Hematopoietic multipotent progenitor cell treated with erythropoietin and hydrocortisone succinate and interleukin-3 and kit ligand, for 6 days (in vitro differentiated cells): ENCODE measurements at places on chromosomes 1 and 21.

- DNase-seq, result no peak
These were observed 17.2 kb upstream of the FOXO6 start for GRCh38 chr1:41343790-41344699.

DNA sequence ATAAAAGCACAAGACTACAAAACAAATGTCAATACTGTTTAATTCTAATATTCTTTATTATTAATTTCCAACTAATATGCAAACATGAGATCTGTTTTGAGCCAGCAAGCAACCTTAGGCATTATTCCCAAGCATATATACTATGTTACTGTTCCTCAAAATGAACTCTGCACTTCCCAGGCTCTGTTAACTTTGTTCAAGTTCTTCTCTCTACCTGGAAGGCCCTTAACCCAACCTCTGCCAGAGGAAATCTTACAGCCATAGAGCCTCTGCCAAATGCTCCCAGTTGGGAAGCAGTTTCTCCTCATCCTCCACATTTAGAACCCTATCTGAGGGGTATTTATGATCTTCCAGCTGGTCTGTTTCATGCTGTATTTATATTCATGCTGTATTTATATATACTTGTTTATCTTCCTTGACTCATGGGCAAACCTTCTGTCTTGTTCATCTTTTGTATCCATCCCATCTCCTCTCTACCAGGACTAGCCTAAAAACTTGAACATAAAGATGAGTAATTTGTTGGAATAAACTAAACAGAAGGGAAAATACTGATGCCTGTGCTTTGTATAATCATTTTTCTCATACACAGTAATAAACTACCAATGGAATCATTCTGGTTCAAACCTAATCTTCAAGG lies 5.3 kb downstream of the IVNS1ABP start:
- no peak for DNase-seq

DNA sequence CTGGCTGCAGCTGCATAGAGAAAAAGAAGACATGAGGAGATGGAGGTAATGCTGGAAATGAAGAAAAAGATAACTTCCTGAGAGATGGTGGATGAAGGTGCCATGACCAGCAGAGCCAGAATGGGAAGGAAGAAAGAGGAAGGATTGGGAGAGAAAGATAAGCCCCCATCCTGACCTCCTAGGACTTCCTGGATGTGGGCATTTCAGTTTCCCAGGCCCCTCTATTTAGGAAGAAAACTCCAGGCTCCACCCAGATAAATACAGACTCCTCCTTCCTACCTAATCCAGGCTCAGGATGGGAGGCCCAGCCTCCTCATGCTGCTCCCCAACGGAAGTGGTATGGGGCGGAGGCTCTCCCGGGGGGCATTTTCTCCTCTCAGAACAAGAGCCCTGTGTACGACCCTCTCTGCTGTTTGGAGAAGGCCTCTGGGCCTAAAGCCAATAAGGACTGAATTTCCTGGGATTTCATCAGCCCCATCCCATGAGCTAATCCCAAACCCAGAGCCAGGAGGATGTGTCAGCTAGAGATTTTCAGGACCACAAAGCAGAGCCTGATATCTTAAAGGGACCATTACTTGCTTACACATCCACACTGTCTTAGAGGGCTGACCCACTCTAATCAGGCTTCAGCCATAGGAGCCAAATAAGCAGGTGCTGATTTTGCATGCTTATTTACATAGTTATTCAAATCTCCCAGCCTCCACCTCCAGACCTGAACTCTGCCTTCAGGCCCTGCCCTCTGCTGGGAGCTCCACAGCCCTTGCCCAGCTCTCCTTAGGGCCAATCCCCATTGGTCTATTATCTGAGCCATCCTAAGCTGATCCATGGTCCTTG lies 5.1 kb upstream of the ARHGEF2 start:
- peak; percentile 68 for DNase-seq

DNA sequence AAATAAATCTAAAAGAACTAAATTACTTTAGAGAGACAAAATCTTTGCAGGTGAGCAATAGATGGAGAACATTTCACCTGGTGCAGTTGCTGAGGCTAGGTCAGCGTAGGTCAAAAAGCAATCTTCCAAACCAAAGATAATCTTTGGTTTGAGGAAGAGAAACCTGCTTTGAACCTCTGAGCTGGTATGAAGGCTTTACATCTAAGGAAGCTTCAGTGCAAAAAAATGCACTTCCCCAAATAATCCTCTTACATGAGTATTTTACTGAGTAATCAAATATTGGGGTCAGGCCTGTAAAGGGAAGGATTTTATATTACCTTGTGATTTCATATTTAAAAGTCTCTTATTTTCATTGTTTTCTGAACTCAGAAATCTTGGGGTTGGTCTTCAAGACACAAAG lies 223.6 kb downstream of the SRGAP2C start:
- no peak for DNase-seq

- no peak for DNase-seq
These were observed 24.2 kb downstream of the PCAT6 start for GRCh38 chr1:202834771-202835547.

- DNase-seq, result peak; percentile 31
These were observed 126.2 kb upstream of the ETS2 start for GRCh38 chr21:38679534-38679933.

- DNase-seq, result no peak
These were observed 79.8 kb upstream of the HMCN1 start for GRCh38 chr1:185654199-185654951.

DNA sequence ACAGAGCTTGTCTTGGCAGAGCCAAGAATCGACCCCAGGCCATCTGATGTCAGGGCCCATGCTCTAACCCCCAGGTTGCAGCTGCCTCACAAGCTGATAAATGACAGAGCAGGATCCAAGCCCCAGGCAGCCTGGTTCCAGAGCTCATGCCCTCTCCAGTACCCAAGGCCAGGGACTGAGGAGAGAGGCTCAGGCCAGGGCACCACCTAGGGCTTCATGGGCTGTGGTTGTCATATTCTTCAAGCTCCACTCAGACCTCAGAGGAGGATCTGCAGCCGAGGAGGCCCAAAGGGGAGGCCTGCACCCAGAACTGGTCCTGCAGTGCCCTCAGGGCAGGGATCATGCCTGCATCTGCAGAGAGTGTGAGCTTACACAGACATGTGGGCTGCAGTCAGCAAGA lies 301.1 kb downstream of the MATN1 start:
- DNase-seq, result no peak
